Activated CD4-positive, alpha-beta T cell treated with anti-CD3 and anti-CD28 coated beads, Interleukin-2, amount 10 ng/mL, durations not matched to agents 24 days and 14 days (primary cell): ENCODE measurements at places on chromosomes 1 and 21.
A peak's percentile ranks its signal among the peaks of the same experiment; 100 is the strongest.

DNA sequence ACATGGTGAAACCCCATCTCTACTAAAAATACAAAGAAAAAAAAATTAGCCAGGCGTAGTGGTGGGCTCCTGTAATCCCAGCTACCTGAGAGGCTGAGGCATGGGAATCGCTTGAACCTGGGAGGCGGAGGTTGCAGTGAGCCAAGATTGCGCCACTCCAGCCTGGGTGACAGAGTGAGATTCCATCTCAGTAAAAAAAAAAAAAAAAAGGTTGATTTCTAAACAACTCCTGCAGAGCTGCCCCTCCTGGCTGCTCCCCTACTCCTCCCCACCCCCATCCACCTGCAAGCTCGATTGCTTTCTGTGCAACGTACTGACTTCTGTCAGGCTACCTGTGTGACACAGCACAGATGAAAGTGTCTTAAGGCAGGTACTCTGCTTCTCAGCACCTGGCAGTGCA lies 13.3 kb downstream of the ETV3L start:
- H3K27ac ChIP-seq = no peak overlapping the region
- no peak overlapping the region for H3K4me3 ChIP-seq
- H3K36me3 ChIP-seq = no peaks in the 10 kb centered on the region
- no peak for DNase-seq

DNA sequence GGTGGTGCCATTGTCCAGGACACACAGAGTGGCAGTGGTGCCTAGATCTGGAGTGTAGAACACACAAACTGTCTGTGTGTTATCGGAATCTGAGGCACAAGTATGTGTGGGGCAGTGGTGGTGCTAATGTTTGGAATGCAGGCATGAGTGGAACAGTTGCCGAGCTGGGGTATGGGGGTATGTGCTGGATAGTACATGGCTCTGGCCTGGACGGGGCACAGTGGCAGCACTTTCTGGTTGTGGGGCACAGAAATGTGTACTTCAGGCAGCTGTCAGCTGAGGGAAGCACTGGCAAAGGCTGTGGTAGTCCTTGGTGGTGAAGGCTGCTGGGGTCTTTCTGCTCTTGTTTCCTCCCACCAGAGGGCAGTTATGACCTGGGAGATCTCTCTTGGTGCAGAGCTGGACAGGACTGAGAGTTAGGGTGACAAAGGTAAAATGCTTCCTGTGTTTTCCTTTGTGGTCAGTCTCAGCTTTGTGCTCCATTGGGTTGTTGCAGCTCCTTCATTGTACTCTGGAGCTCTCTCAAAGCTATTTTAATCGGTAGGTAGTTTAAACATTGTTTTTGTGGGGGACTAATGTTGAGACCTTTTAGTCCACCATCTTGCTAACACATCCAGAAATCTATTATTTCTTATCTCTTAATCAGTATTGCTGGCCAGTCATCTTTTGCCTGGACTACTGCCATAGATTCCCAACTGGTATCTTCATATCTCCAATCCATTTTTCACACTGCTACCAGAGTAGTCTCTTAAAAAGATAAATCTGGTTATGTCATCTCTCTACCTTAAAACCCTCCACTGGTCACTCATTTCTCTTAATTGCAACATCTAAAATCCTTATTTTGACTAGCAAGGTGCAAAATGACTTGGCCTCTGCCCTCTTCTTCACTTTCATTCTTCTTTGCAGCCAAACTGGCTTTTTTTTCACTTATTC lies 83.9 kb upstream of the NBPF4 start:
- no peaks in the 10 kb centered on the region for H3K36me3 ChIP-seq
- no peak overlapping the region for H3K27ac ChIP-seq
- H3K4me3 ChIP-seq = no peak overlapping the region
- no peaks in the 10 kb centered on the region for H3K4me1 ChIP-seq
- no peak for DNase-seq

DNA sequence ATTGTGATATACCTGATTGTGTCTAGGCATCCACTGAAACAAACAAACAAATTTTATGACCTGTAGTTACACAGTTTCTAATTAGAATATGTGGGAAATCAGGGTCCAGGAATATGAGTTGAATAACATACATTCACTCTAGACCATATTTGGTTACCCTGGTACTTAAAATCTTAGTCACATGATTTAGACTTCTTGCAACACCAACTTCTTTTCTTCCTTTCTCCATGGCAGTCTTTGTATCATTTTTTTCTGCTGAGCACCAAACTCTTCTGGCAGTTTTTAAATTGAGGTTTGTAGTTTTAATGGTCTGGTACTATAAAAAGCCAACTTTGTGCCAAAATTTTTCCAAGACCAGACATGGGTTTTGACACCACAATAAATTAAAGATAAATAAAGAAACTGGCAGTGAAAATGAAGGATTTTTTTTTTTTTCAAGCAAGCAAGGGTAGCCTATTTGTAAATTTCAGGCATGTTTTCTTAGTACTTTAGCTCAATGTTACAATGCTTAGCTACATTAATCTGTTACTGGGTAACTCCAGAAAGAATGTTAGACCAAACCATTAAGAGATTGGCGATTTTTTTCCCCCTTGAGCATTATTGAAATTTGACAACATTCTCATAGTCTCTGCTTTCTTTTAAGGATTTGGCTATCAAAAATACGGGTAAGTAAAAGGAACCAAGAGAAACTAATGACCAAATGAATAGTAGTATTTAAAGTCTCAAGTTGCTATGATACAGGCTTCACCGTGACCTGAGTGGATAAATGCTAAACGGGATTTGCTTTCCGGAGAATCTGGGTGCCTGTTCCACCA lies 108.5 kb downstream of the NFIA start:
- H3K27ac ChIP-seq = no peak overlapping the region
- DNase-seq = no peak
- H3K4me1 ChIP-seq = no peaks in the 10 kb centered on the region

GRCh38 chr1:47216278-47217059 lies 15.6 kb downstream of the TAL1 start:
- H3K4me1 ChIP-seq = peaks cover 2% of the 10 kb centered on the region
- H3K27me3 ChIP-seq = peaks cover 5% of the 10 kb centered on the region
- H3K4me3 ChIP-seq = no peak overlapping the region

DNA sequence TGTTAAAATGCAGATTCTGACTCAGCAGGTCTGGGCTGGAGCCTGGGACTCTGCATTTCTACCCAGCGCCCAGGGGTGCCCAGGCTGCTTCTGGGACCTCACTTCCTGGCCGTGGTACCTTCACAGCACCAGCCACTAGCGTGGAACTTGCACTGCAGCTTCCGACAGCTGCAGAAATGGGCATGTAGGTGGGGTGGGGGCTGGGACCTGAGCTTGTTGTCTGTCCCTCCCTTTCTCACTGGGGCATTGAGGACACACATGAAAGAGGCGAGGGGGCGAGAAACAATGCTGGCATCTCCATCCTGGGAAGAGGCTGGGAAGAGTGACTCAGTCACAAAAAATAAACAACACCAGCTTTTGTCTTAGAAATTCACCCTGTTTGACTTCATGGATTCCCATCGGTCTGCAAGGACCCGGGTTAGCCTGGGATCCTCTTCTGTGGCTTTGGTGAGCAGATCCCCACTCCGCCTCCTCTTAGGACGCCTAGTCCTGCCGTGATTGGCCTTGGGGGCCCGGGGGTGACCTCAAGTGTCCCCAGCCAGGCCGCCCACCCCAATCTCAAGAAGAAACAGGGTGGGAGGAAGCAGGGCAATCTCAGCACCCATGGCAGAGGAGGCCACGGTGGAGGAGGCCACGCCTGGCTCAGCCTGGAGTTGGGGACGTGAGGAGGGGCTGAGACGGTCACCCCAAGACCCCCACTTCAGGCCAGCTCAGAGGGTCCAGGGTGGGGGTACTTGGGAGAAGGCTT lies 29.9 kb upstream of the POFUT2 start:
- no peak for DNase-seq
- no peak overlapping the region for H3K27ac ChIP-seq
- H3K4me1 ChIP-seq = peaks cover 4% of the 10 kb centered on the region
- peaks cover 24% of the 10 kb centered on the region for H3K27me3 ChIP-seq

DNA sequence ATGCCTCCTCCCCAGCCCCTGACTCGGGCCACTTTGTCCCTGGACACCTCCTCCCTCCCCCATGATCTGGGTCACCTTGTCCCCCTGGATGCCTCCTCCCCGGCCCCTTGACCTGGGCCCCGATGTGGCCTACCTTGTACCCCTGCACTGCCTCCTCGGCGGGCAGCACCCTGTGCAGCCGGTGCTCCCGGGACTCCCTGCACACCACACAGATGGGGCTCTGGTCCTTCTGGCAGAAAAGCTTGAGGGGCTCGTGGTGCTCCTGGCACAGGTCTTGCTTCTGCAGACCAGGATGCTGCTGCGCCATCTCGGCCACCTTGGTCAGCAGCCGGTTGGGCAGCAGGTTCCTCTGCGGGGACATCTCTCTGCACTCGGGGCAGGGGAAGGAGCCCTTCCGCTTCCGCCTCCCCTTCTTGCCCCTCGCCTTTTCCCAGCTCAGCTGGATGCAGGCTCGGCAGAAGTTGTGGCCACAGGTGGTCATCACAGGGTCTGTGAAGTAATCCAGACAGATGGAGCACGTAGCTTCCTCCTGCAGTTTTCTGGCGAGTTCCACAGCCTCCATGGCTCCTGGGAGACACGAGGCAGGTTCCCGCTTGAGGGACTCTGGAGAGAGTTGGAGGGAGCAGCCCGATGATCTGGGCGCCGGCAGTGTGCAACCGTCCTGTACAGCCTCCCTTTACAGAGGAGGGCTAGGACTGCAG lies 2.0 kb downstream of the TRIM17 start:
- DNase-seq = no peak
- H3K36me3 ChIP-seq = peaks cover 7% of the 10 kb centered on the region
- peaks cover 17% of the 10 kb centered on the region for H3K4me1 ChIP-seq
- H3K27me3 ChIP-seq = peaks cover 24% of the 10 kb centered on the region
- no peak overlapping the region for H3K4me3 ChIP-seq

GRCh38 chr1:223700942-223701637 lies 11.2 kb upstream of the CAPN2 start:
- H3K27ac ChIP-seq = peak overlapping the region; percentile 91
- H3K27me3 ChIP-seq = peaks cover 6% of the 10 kb centered on the region
- H3K4me3 ChIP-seq = peak overlapping the region; percentile 67

DNA sequence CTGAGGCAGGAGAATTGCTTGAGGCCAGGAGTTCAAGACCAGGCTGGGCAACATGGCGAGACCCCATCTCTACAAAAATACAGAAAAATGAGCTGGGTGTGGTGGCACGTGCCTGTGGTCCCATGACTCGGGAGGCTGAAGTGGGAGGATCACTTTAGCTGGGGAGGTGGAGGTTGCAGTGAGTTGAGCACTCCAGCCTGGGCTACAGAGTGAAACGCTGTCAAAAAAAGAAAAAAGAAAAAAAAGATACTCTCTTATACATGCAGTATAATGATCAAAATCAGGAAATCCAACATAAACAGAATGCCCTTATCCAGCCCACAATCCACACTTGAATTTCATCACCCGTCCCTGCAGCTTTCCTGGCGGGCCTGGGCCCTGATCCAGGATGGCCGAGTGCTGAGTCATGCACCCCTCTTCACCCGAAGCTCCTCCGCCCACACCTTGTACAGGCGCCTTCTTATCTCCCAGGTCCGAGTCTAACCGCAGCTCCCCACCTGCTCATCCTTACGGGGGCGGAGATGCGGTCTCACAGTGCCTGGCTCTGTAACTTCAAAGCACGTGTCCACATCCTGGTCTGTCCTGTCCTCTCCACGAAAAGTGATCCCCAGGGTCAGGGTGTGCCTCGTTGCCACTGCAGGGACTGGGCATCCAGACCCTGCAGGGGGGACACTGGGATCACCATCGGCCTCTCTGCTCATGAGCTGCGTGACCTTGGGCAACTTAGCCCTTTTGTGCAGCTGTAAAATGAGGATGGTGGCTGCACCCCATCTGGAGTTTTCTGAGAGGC lies 120.2 kb upstream of the SLC45A1 start:
- DNase-seq = no peak
- peaks cover 7% of the 10 kb centered on the region for H3K27me3 ChIP-seq
- no peak overlapping the region for H3K27ac ChIP-seq
- H3K4me3 ChIP-seq = no peak overlapping the region

DNA sequence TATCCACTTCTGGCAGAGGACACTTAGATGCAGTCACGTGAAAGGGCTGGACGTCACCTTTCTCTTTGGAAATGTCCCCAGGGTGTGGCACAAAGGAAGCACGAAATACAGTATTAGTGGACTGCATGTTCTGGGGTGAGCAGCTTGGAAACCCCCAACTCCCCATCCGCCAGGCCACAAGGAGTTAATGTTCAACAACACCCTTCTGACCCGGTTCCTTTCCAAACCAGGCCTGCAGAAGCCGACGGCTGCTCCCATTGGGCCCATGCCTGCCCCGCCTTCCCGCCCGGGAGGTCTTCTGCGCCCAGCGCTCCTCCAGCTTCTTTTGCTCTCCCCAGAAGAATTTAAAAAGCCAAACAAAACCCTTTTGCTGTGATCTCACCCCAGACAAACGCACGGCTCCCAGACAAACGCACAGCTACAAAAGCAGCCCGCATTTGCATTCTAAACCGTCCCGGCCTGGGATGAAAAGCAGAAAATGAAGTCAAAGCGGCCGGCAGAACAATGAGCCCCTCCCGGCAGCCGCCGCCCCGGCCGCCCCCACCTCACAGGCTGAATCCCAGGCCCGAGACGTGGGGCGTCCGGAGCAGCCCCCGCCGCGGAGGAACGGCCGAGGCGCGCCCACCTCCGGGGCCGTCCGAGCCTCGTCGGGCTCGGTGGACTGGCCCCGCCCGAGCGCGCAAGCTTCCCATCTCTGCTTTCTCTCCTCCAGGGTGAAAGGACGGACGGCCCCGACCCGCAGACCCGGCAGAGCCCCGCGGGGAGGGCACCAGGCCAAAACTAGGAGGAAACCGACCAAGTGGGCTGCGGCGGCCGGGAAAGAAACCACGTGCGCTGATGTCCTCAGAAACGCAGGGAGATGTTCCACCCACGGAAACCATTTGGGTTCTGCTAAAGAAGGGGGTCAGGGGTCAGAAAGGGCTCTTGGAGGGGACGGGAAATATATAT lies 101.9 kb downstream of the PLPP3 start:
- no peaks in the 10 kb centered on the region for H3K36me3 ChIP-seq
- no peaks in the 10 kb centered on the region for H3K4me1 ChIP-seq
- H3K27ac ChIP-seq = no peak overlapping the region
- peaks cover 27% of the 10 kb centered on the region for H3K27me3 ChIP-seq
- H3K4me3 ChIP-seq = no peak overlapping the region

GRCh38 chr1:226954777-226955176 lies 14.7 kb downstream of the COQ8A start:
- H3K4me1 ChIP-seq = peaks cover 4% of the 10 kb centered on the region
- H3K36me3 ChIP-seq = peaks cover 23% of the 10 kb centered on the region
- no peak overlapping the region for H3K4me3 ChIP-seq
- H3K27me3 ChIP-seq = no peaks in the 10 kb centered on the region

GRCh38 chr1:155012776-155013602 lies 10.4 kb downstream of the ZBTB7B start:
- H3K27me3 ChIP-seq = no peaks in the 10 kb centered on the region
- H3K4me1 ChIP-seq = peaks cover 53% of the 10 kb centered on the region
- no peak for DNase-seq
- peak overlapping the region; percentile 97 for H3K4me3 ChIP-seq

GRCh38 chr1:240649733-240650721 lies 38.1 kb upstream of the GREM2 start:
- H3K27ac ChIP-seq = no peak overlapping the region
- H3K27me3 ChIP-seq = no peaks in the 10 kb centered on the region
- H3K36me3 ChIP-seq = no peaks in the 10 kb centered on the region
- no peak for DNase-seq
- H3K4me3 ChIP-seq = no peak overlapping the region

- no peaks in the 10 kb centered on the region for H3K36me3 ChIP-seq
- no peak overlapping the region for H3K4me3 ChIP-seq
- H3K27ac ChIP-seq = no peak overlapping the region
- no peak for DNase-seq
Observed at GRCh38 chr1:215377746-215378145, 189.4 kb upstream of the KCTD3 start.

- no peaks in the 10 kb centered on the region for H3K27me3 ChIP-seq
- no peaks in the 10 kb centered on the region for H3K4me1 ChIP-seq
- DNase-seq = no peak
- no peak overlapping the region for H3K4me3 ChIP-seq
- H3K27ac ChIP-seq = no peak overlapping the region
Observed at GRCh38 chr21:21076491-21076890, 78.3 kb downstream of the NCAM2 start.
